Stimulated activated CD8-positive, alpha-beta memory T cell treated with anti-CD3 and anti-CD28 coated beads, Interleukin-12 subunit alpha, Interleukin-12 subunit beta, amount 100 ng/mL, for 1 hour (primary cell): ENCODE measurements at places on chromosomes 1 and 21.

GRCh38 chr21:43810505-43811261 is 21.3 kb downstream of the RRP1 start:
- DNase-seq = peak; percentile 79

- DNase-seq = no peak
Observed at GRCh38 chr1:163168053-163168452, 34.7 kb downstream of the RGS5 start.

GRCh38 chr1:32536117-32536516 is 3.1 kb upstream of the ZBTB8A start:
- DNase-seq = no peak

GRCh38 chr1:157269656-157270375 is 131.6 kb upstream of the ETV3 start:
- DNase-seq = no peak

GRCh38 chr1:99682291-99682751 is 36.4 kb downstream of the PALMD start:
- DNase-seq = no peak
